ENCODE measurements at places on chromosomes 5 and 9. TPM values are rescaled to one million over a fixed set of nuclear protein-coding genes. Genes with fewer than 3 reads are reported as not detected.
A peak's percentile ranks its signal among the peaks of the same experiment; 100 is the strongest.

- no peak for DNase-seq
Observed at GRCh38 chr5:125293223-125293622, 546.8 kb upstream of the ZNF608 start.

- DNase-seq, result no peak
Observed at GRCh38 chr5:178450121-178451028, 139.8 kb downstream of the COL23A1 start.

- no peak for DNase-seq
Observed at GRCh38 chr5:68618501-68618900, 402.9 kb downstream of the PIK3R1 start.

GRCh38 chr9:35577486-35577885, 27.6 kb upstream of the TESK1 start:
- no peak for DNase-seq

DNA sequence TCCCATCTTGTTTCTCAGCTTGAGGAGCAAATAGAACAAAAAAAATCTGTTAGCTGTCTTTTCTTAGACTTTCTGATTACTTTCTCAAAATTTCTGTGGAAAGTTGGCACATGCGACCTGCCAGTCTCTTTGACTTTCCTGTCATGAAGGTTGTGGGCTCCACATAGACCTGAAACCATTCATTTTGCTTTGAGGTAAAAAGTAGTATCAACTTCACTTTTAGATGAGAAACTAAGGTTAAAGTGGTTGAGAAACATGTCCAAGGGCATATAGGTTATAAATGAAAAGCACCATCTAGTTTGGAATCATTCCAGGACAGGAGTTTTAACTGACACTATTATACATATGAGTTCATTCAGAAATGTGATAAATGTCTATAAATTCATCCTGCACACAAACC, 42.7 kb downstream of the ST8SIA4 start:
- DNase-seq, result no peak

GRCh38 chr5:148790545-148791333, 35.7 kb upstream of the ADRB2 start:
- no peak for DNase-seq

DNA sequence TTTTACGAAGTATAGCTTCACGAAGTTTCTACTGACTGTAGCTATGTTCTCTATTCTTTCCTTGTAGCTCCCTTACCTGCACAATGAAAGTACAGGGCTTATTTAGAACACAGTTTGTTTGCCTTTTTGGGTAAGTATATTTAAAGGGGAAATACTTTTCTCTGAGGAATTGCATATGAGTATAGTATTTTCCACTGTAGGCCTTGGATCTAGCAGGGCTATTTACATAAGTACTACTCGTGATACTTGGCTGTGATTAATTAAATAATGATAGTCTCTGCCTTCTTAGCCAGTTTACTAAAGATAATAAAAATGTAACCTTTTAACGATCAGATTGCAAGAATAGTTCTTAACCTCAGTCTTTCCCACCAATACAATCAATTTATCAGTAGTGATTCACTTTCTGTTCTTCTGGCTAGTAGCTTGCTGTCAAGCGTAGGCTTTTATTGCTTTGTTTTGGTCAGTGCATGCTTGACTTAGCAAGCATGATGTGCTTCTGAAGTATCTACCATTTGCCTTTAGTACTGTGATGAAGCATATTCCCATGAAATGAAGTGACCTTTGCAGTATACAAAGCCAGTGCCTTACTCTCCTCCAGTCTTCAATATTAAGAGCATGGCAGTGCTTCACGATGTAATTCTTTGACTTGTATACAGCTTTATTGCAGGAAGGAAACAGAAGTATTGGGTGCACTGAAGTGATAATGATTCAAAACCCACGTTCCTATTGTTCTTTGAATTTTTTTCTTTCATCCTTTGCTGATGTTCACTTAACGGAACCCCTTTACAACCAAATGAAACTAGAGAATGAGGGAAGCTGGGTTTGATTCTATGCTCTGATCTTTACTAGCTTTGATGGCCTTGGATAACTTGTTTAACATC, 64.2 kb downstream of the SLC44A1 start:
- peak; percentile 58 for DNase-seq

DNA sequence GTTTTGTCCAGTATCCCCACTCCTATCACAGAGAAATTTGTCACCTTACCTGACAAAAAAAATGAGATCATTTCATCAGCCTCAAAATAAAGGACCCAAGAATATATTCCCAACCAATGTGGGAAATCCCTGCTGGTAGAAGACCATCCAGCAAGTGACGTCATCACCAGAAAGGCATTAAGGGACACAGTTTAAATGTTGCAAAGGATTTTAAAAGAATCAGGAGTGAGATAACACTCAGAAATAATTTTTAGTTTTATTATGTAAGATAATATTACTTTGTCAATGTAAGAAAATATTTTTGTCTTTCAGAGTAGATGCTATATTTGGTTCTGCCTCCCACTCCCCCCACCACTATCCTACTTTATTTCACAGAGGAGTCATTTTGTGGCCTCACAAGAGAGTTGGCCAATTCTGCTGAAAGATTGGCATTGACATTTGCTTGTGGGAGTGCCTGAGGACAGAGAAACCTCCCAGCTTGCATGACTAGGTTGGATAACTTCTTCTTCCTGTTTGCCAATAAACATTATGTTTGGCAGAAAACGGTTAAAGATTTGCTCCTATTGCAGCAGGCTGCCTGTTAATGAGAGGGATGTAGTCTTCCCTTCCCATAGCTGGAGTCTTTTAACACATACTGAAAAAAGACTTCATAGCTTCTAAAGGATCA, 288.6 kb upstream of the DAB2 start:
- DNase-seq, result no peak

- DNase-seq, result no peak
Observed at GRCh38 chr9:69584759-69585158, 87.4 kb downstream of the APBA1 start.

The AGXT2 gene
- not detected for total RNA-seq

The GDNF gene
- 0.23 TPM for total RNA-seq

The CNTNAP3 gene
- total RNA-seq, result 5.5 TPM

The SMIM33 gene
- total RNA-seq, result not detected

The FREM1 gene
- total RNA-seq, result 0.22 TPM

The LHFPL2 gene
- 15.3 TPM for total RNA-seq

The ANP32B gene
- total RNA-seq, result 35.8 TPM

All from epithelial cell of proximal tubule (primary cell).